CD4-positive, alpha-beta T cell treated with Interleukin-10 for 1 hour (primary cell): ENCODE measurements at places on chromosomes 11 and 22.
A peak's percentile ranks its signal among the peaks of the same experiment; 100 is the strongest.

DNA sequence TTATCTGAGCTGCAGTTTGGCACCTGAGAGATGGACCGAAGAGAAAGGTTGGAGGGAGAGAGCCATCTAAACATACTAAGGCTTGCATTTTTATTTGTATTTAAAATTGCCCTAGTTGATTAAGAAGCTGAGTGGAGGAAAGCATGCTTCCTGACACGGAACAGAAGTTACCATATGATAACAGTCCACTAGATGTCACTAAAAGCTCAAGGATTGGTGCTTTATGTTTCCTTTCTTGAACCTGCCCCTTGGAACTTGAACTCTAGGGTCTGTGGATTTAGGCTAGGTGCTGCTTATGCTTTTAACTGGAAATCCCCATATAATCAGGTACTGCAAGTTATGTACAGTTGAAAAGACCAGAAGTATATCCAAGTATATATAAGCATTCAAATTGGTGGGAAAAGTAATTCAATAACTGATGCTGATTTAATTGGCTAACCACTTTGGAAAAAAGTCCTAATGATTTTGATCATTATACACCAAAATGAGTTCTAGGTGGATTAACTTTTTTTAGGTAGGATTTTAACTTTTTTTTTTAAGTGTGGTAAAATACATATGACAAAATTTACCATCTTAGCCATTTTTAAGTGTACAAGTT is 9.5 kb downstream of the RBMXL2 start:
- DNase-seq, result peak; percentile 46

DNA sequence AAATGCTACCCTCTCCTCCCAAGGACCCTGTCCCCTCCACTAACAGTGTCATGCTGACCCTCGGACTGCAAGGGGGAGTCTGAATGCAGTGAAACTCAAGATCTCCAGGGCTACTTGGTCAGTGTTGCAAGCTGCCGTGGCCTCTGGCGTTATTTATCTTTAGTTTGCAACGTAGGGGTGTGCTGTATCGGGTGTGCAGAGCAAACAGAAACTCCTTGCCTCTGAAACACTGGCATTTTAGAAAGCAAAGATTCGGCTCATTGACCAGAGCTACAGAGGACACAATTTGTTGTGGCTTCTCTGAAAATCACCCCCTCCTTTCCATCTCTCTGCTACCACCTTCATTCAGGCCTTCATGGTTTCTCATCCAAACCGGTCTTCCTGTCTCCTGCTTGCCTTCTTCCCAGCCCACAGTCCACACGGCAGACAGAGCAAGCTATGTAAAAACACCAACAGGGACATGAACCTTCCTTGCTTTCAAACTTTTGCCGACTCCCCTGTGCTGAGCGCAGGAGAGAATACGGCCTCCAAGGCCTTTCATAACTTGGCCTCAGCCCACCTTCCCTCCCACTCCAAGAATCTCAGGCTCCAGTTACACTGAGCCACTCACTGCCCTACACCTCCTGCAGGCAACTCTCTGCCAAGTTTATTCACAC is 14.9 kb downstream of the FZD4 start:
- DNase-seq, result no peak

DNA sequence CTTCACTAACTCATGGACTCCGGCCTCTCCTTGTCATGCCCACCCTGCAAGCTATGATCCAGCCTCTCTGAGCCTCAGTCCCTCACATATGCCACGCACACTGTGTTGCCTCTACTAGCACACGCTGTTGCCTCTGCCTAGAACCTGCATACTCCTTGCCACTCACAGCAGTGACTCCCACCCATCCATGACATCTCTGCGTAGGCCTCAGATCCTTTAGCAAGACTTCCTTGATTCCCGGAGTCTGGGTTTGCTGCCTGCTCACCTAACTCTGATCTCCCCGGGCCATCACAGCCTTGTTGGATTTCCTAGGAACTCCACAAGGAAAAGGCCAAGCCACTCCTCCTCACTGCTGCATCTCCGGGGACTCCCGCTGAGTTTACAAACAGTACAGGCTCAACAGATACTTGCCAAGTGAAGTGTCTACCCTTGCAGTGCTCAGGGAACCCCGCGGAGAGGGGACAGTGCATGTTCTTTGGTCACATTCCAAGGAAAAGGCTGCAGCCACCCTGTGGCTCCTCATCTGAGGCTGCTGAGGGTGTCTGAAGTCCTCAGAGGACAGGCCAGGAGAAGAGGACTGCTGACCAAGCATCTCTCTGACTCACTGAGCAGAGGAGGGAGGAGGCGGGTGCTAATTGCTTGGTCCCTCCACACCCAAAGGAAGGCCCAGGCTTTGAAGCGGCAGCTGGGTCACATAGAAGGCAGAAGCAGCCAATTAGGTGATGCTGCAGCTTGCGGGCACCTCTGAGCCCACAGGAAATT is 42.4 kb upstream of the NAV2 start:
- no peak for DNase-seq

DNA sequence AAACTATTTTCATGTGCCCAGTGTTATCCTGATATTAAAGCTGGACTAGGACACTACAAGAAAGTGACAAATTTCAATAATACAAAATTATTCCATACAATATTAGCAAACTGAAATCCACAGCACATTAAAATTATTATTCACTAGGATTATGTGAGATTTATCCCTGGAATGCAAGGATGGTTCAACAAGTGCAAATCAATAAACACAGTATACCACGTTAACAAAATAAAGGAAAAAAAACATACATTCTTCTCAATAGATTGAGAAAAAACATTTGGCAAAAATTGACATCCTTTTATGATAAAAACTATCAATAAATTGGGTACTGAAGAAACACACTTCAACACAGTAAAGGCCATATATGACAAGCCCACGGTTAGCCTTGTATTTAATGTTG is 1758.2 kb upstream of the RAG2 start:
- DNase-seq, result no peak

GRCh38 chr22:29341056-29341848 is 25.8 kb upstream of the RASL10A start:
- no peak for DNase-seq

- DNase-seq, result no peak
Observed at GRCh38 chr11:15038963-15039362, 34.4 kb upstream of the CALCB start.

GRCh38 chr22:44247923-44248892 is 64.5 kb downstream of the SHISAL1 start:
- no peak for DNase-seq

DNA sequence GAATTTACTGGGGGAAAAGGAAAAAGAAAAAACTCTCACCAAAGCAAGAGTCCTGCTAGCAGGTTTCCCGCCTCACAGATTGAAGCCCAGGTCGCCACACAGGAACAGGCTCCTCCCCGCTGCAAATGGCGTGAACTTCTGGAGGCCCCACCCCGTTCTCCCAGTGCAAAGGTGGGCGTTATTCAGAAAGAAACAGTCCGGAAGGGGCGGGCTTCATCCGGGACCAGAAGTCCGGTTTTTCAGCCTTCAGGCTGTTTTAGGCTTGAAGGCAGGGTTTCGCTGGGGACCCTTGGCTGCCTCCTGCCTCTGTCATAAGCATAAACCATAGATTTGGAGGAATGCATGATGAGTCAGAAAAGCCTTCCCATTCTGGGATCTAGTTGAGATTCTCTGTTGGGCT is 148.3 kb upstream of the POU2AF2 start:
- no peak for DNase-seq

DNA sequence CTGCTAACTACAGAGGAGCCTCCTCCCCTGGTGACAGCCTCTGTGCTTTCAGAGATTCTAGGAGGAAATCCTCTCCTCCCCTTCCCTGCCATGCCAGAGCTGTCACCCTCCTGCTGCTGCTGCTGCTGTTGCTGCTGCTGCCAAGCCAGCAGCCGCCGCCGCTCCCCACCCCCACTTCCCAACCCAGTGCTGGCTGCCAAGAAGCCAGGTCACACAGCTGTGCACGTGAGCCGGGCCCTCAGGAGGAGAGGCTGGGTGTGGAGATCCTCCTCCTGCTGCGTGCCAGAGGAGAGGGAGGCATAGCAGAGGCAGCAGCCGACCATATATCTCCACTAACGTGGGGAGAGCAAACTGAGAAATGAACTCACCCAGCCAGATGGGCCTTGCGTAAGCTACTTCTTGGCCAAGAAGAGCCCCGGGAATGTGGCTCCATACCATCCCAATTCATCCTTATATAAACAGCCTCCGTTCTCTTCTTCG is 12.4 kb downstream of the CRY2 start:
- no peak for DNase-seq

DNA sequence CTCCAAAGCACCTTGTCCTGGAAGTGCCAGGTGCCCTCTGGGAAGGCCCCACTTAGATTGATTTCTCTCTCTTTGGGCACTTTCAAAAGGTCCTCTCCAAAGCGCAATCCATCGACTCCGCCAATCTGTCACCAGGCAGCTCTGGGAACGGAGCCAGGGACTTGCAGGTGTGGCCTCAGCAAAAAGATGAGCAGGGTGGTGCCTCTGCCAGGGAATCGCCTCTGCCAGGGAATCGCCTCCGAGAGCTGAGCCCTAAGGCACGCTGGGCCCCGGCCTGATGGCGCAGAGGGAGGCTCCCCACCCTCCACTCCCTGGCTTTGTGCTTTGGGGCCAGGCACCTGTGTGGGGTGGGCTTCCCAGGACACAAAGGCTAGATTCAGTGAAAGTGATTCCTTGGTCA is 1391.3 kb downstream of the TBC1D22A start:
- DNase-seq, result no peak

GRCh38 chr11:111499483-111499882 is 12.7 kb downstream of the BTG4 start:
- DNase-seq, result no peak

DNA sequence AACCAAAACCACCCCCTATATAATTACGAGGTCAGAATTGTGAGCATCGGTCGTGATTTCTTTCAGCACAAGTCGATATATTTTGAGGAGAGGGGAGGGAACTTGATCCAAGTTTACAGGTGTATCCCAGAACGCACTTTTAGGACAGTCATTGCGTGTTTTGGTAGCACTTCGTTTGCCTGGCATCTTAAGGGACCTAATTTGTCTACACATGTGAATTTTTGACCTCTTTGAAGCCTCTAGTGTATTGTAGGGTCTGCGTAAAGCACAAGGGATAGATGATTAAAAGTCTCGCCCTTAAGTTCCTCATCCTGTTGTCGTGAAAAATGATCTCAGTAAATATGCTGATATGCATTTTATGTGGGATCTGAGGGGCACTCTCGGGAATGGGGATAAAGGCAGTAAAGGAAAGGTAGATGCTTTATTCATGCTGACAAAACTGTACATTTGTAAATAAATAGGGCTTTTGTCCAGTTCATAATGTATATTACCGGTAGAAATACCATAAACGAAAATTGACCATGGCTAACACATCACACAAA is 632 bp upstream of the CCDC34 start:
- DNase-seq, result no peak

DNA sequence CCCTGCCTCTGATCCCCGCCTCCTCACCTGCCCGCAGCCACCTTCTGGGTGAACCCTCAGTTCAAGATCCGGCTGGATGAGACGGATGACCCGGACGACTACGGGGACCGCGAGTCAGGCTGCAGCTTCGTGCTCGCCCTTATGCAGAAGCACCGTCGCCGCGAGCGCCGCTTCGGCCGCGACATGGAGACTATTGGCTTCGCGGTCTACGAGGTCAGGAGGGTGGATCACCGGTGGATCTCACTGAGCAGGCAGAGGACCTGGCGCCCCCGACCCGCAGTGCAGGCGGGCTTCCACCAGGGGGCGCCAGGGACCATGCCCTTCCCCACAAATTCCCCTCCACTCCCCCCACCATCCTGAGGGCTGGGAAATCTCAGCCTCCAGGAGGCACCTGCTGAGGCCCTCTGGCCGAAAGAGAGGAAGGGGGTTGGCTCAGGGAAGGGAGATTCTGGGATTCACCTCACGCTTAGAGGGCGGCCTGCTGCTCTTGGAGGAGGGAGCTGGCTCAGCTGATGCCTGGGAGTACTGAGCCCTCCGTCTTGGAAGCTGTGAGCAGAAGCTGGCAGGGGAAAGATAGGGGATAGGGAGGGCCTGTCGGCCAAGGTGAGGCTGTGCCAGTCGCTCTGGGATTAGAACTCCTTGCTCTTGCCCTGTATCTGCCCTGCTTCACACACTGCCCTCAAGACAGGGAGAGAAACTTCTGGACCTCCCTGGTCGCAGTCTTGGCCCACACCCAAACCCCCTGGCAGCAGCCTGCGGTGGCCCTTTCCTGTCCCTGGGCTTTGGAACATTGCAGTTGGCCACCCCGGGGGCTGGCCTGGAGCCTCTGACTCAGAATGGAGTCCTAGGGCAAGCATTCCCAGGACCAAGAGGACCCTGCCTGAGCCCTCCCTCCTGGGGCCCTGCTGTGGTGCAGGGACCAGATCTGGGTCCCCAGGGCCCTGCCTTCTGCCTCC is 23.2 kb downstream of the CAPN1 start:
- DNase-seq, result peak; percentile 46

DNA sequence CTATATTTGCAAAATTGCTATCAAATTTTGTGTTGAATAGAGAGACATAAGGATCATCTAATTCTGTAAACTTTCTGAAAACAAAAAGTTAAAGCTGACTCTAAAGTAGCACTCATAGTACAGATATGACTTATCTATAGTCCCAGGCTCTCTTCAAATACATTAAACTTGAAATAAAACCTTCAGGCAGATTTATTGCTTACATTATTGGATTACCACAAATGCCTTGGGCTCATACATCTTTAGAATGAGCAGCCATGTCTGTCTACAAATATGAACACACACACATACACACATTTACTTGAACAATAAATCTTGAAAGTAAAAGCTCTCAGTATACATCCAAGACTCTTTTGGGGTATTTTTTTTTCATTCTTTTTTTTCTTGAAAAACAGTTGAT is 207.9 kb downstream of the LUZP2 start:
- no peak for DNase-seq

- DNase-seq, result no peak
Observed at GRCh38 chr11:371716-372590, 2.7 kb downstream of the B4GALNT4 start.

GRCh38 chr11:57144531-57145320 is 37.0 kb upstream of the LRRC55 start:
- DNase-seq, result no peak

GRCh38 chr11:111225881-111226280 is 19.6 kb upstream of the POU2AF2 start:
- DNase-seq, result no peak

DNA sequence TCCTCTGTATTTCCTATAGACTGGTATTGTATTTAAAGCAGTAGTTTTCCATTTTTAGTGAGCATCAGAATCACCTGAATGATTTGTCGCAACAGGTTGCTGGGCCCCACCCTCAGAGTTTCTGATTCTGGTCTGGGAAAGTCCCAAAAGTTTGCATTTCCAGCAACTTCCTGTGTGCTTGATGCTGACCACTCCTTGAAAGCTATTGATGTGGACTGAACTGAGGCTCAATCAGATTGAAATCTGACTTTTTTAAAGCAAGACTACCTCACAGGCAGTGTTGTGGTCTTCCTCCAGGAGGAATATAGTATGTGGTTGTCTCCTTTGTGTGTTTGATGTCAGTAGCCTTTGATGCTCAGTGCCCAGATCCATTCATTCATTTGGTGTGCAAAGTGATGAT is 17.2 kb upstream of the MPZL2 start:
- DNase-seq, result peak; percentile 40

- DNase-seq, result peak; percentile 51
Observed at GRCh38 chr11:35177370-35177769, 38.4 kb downstream of the CD44 start.

- DNase-seq, result no peak
Observed at GRCh38 chr11:103281301-103281700, 172.1 kb downstream of the DYNC2H1 start.
